Activated T-helper 1 cell treated with anti-CD3 and anti-CD28 coated beads, Interleukin-2, amount 50 U/mL, for 16 hours (primary cell): ENCODE measurements at places on chromosomes 3 and 15.

DNA sequence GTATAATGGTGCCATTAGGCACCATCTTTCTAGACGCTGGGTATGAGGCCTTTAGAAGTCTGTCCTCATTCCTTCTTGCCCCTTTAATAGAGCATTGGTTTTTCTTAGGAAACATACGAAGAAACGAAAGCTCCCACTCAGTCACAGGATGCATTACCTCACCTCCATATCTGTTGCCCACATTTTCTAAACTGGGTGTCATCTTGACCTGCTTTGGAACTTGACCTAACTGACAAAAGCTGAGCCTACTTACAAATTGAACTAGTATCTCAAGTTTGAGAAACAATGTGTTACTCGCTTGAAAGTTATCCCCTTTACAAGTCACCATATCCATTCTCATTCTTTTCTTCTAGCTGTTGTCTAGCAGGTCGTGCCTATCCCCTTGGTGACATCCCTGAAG, 102.7 kb downstream of the VPS8 start:
- no peak for DNase-seq

DNA sequence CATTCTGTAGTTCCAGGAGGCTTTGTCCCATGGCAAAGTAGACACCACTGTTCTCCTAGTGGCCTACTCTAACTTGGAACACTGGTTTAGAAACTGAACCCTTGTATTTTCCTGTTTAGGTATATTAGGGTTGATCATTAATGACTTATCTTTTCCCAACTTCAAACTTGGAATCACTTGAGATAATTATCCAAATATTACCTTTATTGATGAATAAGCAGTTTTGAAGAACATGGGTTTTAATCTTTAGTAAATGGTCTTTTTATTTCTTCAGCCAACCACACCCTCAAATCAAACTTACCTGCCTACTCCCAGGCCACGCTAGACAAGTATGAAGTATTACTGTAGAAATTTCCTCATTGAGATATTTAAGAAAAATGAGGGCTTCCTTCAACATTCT, 6.5 kb upstream of the P3H2 start:
- DNase-seq: no peak

- no peak for DNase-seq
Observed at GRCh38 chr3:49750056-49750455, 26.3 kb upstream of the GMPPB start.

GRCh38 chr3:33277193-33277882, at the start of gene FBXL2:
Gene FBXL2, plus strand, starts transcription at chr3:33277442. Its CDS starts 71 bp downstream, at chr3:33277513.
- DNase-seq: no peak

DNA sequence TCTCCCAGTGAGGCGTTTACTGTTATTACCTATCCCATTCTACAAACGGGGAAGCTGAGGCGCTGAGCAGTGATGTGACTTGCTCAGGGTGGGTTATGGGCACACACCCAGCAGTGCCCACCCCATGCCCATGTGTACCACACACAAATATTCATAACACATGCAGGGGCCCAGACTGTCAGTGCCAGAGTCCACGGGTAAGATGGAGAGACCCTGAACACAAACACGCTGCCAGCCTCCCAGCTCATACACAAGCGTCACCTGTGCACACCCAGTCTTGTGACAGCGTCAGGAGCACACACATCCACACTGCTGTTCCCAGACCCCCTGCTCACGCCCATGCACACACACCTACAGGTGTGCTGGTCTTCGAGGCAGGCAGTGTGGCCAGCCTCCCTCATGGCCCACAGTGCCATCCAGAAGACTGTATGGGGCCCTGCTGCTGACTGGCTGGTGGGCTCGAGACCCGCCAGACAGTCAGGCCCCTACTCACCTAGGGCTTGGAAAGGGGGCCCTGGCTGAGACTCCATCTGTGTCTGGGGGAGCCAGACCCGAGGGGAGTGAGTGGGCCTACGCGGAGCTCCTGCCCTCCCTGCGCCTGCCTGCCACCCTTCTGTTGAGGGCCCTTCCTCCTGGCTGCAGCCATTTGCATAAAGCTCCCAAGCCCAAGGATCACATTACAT, 39.4 kb downstream of the DNAJB8 start:
- no peak for DNase-seq

- no peak for DNase-seq
Observed at GRCh38 chr3:161689584-161690298, 193.1 kb downstream of the OTOL1 start.

GRCh38 chr15:98727115-98728040, 79.0 kb downstream of the IGF1R start:
- DNase-seq: no peak

DNA sequence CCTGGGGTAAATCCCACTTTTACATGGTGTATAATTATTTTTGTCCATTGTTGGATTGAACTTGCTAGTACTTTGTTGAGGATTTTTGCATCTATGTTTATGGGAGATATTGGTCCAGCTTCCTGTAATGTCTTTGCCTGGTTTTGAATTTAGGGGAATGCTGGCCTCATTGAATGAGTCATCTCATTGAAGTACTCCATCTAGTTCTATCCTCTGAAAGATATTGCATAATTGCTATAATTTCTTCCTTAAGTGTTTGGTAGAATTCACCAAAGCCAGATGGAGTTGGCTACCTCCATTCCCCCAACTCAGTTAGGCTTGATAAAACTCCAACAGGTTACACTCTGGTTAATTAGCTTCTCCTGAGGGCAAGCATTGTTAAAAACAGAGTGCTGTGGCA, 237.4 kb upstream of the TGFBR2 start:
- no peak for DNase-seq

- no peak for DNase-seq
Observed at GRCh38 chr3:127451321-127451720, 139.2 kb downstream of the TPRA1 start.

DNA sequence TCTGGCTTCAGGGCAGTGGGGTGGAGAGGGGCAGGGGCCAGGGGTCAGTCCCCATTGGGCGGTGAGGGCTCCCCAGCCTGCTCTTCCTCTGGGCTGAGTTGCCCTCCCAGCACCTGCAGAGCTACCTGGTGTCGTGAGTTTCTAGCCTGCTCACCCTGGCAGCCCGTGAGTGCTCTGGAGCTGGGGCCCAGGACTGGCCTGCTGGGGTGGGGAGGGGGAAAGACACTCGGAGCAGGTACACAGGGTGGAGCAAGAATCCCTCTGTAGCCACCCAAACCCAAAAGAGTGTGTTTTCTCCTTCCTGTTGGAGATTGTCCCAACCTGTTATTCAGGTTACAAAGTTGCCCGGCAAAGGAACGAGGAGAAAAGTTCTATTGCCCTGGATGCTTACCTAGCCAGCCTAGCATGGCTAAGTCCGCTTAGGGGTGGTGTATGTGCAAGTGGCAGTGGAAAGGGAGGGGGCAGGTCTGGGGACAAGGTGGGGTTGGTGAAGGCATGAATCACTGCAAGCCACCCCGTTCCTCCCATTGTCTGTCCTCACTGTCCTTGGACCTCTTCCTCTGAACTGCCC, 8.9 kb downstream of the FAM3D start:
- no peak for DNase-seq

DNA sequence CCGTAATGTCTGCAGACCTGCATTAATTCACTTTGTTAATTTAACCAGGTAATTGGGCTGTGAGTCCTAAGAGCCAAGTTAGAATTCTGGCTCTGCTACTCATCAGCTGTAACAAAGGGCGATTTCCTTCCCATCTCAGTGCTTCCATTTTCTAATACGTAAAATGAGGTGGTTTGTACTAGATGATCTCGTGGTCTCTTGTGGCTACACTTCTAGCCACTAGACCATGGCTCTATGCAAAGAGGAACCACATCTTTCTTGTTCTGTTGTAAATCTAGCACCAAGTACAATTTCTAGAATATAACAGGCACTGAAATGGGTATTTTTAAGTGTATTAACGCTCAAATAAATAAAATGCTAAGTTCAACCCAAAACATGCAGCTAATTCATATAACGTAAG, 174.4 kb upstream of the THBS1 start:
- DNase-seq: no peak

- DNase-seq: no peak
Observed at GRCh38 chr15:101051291-101052030, 132.3 kb downstream of the LRRK1 start.

- no peak for DNase-seq
Observed at GRCh38 chr15:60316961-60317360, 80.8 kb downstream of the ANXA2 start.

- DNase-seq: no peak
Observed at GRCh38 chr3:8713901-8714759, 19.5 kb upstream of the CAV3 start.

GRCh38 chr3:178518660-178519396, 17.4 kb upstream of the KCNMB2 start:
- DNase-seq: no peak

GRCh38 chr3:32249184-32249782, 10.8 kb downstream of the CMTM8 start:
- DNase-seq: no peak

DNA sequence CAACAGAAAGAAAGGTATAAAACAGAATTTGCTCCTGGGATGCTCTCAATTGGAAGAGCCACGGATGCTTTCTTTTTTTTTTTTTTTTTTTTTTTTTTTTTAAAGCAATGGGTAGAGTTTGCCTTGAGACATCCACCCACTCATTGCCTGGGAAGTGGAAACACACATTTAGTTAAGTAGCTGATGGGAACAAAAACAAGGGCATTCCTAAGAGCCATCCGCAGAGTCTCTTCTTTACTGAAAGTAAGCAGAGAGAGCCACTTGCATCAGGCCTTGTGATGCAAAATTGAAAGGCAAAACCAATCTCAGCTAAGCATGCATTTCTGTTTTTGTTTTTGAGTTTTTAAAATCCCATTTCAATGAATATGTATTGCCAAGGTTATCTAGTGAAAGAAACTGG, 787.9 kb upstream of the LMCD1 start:
- DNase-seq: no peak

GRCh38 chr15:43410572-43411214, 39.8 kb downstream of the TUBGCP4 start:
- no peak for DNase-seq

DNA sequence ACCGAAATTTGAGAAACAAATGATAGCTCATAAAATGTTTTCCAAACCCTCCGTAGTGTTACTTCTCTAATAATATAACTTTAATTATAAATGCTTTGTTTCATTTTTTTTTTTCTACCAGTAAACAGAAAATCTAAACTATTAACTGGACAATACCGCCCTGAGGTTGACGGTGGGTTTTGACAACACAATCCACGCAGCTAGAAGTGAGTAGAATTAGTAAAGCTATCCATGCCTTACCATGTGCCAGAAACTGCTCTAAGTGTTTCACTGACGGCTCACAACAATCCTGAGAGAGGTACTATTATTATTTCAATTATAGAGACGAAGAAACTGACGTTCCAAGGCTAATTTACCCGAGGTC, 410 bp downstream of the NDUFAF1 start:
- DNase-seq: no peak

DNA sequence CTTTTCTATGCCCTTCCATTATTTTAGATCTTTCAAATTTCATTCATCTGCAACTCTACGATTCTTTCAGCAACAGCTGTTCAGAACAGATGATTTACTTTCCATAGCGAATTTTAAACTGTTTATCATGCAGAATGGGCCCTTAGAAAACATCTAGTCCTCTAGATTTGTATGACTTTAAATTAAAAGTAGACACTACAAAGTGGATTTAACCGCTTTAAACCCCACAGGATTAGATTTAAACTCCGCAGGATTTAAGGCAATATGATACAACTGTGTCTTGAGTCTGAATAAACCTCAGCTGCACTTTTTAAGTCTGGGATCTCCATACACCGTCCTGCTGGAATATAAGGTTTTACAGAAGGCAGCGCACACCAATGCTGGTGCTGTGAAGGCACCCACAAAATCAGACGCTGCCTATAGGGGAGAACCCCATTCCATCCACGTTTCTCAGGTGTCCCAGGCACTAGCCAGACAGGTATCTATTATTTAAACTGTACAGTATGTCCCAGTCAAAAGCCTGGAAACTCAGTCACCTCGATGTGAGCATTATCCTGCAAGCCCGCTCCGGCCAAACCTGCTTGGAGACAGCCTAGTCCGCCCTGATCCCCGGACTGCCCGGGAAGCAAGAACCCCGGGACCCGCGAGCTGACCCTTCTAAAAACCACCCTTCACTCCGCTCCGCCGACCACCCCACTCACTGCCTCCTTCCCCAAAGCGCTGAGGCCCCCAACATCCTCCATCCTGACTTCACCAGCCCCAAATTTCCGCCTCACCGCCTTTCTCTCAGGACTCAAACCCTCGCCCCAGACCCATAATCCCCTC, 768 bp downstream of the ANO10 start:
- no peak for DNase-seq

GRCh38 chr15:51771773-51772172, 20.4 kb downstream of the TMOD2 start:
- no peak for DNase-seq

DNA sequence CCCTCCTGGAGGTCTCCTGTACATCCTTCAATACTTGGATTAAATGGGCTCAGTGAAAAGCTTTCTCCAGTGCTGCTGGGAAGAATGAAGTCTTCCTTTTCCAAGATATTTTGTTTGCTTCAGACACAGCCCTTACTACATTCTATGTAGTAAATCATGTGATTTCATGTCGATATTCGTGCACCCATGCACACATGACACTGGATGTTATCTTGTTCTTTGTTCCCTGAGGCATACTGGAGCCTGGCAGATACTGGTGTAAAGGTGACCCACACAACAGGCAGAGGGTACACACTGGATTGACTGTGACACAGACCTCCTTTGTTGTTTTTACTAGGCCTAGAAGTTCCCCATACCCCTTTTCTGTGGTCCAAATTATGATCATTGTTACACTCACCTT, 40.3 kb upstream of the ATP2C1 start:
- DNase-seq: no peak

DNA sequence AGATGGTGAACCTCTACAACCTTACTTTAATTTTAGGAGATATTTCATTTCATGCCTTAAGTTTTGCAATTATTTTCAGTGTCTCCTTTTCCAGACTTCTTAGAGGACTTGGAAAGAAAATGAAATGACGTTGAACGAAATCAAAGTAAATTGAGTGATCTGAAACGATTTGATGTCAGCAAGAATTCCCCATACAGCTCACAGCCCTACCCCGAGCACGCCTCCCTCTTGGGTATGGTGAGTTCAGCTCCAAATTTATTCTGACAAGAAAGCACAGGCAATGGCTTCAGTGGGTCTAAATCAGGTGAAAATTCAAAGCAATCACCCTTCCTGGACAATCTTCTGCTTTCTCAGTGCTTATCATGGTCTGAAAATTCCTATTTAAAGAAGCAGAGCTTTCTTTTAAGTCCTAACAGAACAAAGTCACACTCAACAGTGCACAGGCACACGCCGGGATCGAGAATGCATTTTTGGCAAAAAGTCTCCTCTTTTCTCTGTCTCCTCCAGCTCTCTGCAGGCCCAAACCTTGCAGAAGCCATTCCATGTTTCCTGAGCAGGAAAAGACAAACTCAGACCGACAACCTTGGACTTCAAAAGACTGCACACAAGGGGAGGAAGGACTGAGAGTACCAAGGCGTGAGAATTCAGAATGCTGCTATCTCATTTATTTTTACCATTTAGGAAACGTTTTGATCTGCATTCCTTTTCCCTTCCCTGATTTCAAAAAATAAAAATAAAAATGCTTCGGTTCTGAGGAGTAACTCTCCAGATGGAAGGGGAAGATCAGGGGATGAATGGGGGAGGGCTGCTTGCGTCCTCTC, 72.0 kb downstream of the CCNL1 start:
- no peak for DNase-seq
